ENCODE measurements at places on chromosomes 13 and 19.

DNA sequence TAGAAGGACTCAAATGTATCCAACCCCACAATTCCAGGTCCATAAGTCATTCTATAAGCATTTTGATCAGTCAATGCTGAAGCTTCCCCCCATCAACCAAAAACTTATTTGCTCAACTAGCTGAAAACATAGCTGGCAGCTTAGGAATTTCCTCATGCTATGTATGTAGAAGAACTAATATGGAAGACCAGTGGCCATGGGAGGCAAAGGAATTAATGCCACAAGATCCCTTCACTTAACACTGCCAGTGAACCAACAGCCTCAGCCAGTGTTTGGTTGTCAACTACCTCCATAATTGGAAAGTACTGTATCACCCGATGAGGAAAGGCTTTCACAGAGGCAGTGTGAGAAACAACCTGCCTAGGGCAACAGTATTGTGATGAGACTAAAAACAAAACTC, 105.4 kb downstream of the ZNF429 start:
- no peaks in the 10 kb centered on the region for H3K27me3 ChIP-seq
- H3K4me1 ChIP-seq, result no peaks in the 10 kb centered on the region
- no peak overlapping the region for H3K27ac ChIP-seq
- no peaks in the 10 kb centered on the region for H3K36me3 ChIP-seq

- H3K36me3 ChIP-seq, result no peaks in the 10 kb centered on the region
- H3K4me3 ChIP-seq, result no peak overlapping the region
- H3K4me1 ChIP-seq, result no peaks in the 10 kb centered on the region
- H3K27ac ChIP-seq, result no peak overlapping the region
- no peaks in the 10 kb centered on the region for H3K27me3 ChIP-seq
- DNase-seq, result no peak
Observed at GRCh38 chr13:70189981-70190380, 81.7 kb upstream of the KLHL1 start.

GRCh38 chr19:18274219-18274780, at the start of gene IQCN:
IQCN (minus strand) TSS chr19:18274452; CDS start chr19:18269478, 4,974 bp downstream.
- H3K4me3 ChIP-seq, result peak within 1 kb of the TSS; percentile 82
- no peaks in the 10 kb centered on the region for H3K27me3 ChIP-seq
- peaks cover under 1% of the 10 kb centered on the region for H3K36me3 ChIP-seq
- H3K4me1 ChIP-seq, result peaks cover 29% of the 10 kb centered on the region
- peak within 1 kb of the TSS; percentile 99 for H3K27ac ChIP-seq
- DNase-seq, result no peak

GRCh38 chr19:38151242-38151641, 72.8 kb downstream of the DPF1 start:
- no peak overlapping the region for H3K4me3 ChIP-seq
- DNase-seq, result no peak
- H3K4me1 ChIP-seq, result no peaks in the 10 kb centered on the region
- H3K27me3 ChIP-seq, result no peaks in the 10 kb centered on the region
- no peak overlapping the region for H3K27ac ChIP-seq

DNA sequence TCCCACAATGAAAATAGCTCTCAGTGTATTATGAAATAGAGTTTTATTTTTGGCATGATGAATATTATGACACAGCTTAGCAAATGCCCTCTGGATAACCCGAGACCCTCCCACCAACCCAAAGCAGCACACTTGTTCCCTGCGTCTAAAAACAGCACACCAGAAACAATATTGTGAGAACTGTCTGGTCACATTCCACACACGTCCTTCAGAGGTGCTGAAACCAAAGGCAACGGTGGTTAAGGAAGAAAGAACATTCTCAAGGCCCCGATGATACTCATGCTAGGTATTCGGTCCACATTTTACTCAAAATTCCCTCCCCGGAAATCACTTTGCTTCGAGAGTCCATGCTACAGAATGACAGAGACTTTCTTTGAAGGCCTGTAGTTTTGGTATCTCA, 156.7 kb downstream of the SLC7A1 start:
- peaks cover 38% of the 10 kb centered on the region for H3K27me3 ChIP-seq
- H3K4me3 ChIP-seq, result no peak overlapping the region
- peaks cover 3% of the 10 kb centered on the region for H3K36me3 ChIP-seq

- DNase-seq, result no peak
- no peak overlapping the region for H3K27ac ChIP-seq
- no peaks in the 10 kb centered on the region for H3K36me3 ChIP-seq
- peaks cover 8% of the 10 kb centered on the region for H3K4me1 ChIP-seq
Observed at GRCh38 chr19:33191501-33191900, 2.6 kb upstream of the LRP3 start.

DNA sequence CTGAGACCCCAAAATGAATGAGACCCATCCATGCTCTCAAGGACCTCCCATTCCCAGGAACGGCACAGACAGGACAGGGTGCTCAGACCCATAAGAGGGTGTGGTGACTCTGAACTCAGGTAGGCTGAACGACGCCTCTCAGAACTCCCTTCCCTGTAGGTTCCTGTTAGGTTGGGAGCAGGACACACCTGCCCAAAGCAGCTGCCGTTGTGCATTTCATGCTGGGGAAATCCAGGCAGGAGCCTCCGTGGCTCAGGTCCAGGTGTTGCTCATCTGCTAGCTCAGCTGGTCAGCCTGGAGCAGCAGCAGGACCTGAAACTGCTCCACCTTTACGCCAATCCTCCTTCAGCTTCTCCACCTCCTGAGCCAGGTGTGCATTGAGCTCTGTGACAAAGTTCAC, 19.1 kb upstream of the TEX101 start:
- H3K4me3 ChIP-seq, result no peak overlapping the region
- H3K4me1 ChIP-seq, result no peaks in the 10 kb centered on the region
- no peak overlapping the region for H3K27ac ChIP-seq
- peaks cover 58% of the 10 kb centered on the region for H3K27me3 ChIP-seq

DNA sequence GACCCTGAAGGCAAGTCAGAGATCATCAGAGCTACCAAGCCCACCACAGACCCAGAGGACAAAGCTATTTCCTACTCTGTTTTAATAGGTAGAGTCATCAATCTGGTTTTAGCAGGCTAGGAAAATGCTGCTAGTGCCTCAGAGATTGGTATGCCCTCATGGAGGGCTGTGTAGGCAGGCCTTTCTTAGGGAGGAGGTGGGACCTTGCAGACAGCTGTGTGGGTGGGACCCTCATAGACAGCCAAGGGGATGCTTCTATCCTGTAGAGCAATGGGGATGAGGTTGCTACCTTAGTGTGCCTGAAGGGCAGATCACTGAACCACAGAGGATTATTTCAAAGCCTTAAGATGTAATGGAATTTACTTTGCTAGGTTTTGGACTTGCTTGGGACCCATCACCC, 534.9 kb upstream of the KLF12 start:
- no peaks in the 10 kb centered on the region for H3K36me3 ChIP-seq
- no peak overlapping the region for H3K27ac ChIP-seq
- DNase-seq, result no peak
- H3K27me3 ChIP-seq, result peaks cover 28% of the 10 kb centered on the region

DNA sequence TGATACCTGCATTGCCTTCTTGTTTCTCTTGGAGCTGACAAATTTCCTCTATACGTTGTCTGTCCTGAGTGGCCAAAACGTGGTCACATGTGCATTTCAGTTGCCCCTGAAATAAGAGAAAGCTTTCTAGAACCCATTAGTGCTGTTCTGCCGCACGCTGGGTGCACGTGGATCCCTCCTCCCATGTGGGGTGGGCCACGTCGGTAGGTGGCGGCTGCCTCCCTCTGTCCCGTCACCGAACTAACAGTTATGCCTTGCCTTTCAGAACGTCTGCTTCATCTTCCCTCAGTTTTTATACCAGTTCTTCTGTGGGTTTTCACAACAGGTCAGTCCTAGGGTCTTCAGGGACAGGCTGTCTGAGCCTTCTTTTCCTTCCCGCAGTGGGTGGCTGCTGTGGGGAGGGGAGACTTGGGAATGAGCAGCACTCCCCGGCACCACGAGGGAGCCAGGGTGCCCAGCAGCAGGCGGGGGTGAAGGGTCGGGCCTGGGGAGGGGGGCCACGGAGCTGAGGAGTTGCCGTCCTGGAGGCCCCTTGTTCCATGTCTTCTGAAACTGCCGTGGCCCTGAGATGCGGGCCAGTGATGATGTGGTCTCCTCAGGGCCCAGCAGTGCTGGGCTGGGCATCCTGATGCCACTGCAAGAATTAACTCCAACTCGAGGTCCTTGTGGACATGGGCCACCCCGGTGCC, 109.7 kb upstream of the MCF2L start:
- H3K27ac ChIP-seq, result peak overlapping the region; percentile 41
- H3K27me3 ChIP-seq, result no peaks in the 10 kb centered on the region
- H3K4me3 ChIP-seq, result peak overlapping the region; percentile 7

- no peaks in the 10 kb centered on the region for H3K27me3 ChIP-seq
- no peak for DNase-seq
- H3K36me3 ChIP-seq, result no peaks in the 10 kb centered on the region
- H3K27ac ChIP-seq, result peak overlapping the region; percentile 98
- H3K4me1 ChIP-seq, result peaks cover 42% of the 10 kb centered on the region
- peak overlapping the region; percentile 90 for H3K4me3 ChIP-seq
Observed at GRCh38 chr19:34173193-34173956, 1.1 kb downstream of the LSM14A start.

All from T-helper 17 cell (primary cell).